ENCODE measurements at places on chromosomes 2 and 18.

DNA sequence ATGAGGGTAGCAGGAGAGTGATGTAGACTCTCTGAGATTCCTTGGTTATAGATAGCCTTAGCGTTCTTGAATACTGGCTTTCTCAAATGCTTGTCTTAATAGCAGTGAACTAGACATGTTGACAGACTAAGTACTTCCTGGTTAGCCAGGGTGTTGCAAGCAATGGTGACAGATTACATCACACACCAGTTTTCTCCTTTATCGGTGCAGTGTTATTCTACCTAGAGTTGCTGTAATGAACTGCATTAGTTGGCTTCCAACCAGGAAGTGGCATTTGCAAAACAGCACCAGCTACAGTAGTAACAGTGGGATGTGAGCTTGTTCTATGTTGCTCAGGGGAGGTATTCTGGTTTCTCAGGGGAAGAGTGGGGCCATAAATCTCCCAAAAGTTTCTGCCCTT lies 582.2 kb upstream of the DDX18 start:
- DNase-seq = no peak

DNA sequence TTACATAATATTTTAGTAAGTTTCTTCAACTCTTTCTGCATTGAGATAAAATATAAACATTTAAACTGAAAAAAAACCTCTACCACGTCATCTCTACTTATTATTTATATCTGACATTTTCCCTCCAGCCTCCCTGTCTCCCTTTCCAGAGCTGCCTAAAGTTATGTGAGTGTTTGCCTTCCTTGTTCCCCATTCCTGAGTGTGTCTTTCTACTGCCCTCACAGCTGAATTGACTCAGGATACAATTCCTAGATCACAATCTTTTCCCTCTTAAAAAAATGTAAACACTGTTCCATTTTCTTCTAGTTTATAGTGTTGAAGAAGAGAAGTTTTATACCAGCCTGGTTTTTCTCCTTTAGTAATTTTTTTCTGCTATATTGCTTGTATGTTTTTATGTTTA lies 5.3 kb downstream of the TRPM8 start:
- no peak for DNase-seq

DNA sequence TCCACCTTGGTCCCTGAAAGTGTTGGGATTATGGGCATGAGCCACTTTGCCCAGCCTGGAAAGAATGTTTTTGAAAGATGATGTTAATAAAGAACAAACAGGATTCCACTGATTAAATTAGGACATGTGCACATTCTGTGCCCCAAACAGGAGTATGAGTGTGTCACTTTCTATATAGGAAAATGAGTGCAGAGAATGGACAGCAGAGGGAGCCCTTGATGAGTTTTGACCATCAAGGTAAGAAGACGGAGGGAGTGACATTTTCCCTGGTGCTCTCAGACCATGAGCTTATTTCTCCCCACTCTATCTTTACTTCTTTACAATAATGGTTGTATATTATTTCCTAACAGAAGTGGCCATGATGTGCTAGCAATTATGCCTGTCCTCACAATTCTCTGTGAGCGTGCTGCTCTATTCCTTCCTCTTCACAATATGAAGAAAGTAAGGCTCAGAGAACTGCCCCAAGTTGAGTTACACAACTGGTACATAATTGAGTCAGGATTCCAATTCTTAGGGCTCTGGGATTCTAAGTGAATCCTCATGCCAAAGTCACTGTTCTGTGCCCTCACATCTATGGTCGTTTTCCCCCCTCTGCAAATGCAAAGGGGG lies 20.6 kb downstream of the RPL37A start:
- no peak for DNase-seq

DNA sequence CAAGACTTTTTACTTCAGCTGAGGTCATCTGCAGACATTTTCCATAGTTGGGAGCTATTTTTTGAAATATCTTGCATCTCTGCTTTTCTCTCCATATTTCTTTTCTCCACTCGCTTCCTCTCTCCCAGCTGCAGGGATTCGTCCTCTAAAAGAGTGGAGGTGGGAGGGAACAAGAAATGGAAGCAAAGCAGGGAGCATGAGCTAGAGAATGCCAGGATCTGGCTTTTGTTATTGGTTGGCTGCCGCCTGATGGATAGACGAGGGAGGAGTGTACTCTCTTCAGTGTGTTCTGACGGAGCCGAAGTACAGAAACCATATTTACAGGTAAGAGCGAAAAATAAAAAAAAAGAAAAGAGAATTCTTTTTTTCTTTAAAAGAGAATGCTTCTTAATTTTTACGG lies at the start of gene CSRNP3:
CSRNP3 (plus strand) TSS at position 282 of the 400 bp plus-strand sequence. CDS start 125,368 bp downstream, outside the sequence.
- DNase-seq = no peak

- no peak for DNase-seq
These were observed at the start of gene DSC2 for GRCh38 chr18:31102025-31102684. Gene DSC2, minus strand, starts transcription at chr18:31102421. Its CDS starts 450 bp downstream, at chr18:31101971.

DNA sequence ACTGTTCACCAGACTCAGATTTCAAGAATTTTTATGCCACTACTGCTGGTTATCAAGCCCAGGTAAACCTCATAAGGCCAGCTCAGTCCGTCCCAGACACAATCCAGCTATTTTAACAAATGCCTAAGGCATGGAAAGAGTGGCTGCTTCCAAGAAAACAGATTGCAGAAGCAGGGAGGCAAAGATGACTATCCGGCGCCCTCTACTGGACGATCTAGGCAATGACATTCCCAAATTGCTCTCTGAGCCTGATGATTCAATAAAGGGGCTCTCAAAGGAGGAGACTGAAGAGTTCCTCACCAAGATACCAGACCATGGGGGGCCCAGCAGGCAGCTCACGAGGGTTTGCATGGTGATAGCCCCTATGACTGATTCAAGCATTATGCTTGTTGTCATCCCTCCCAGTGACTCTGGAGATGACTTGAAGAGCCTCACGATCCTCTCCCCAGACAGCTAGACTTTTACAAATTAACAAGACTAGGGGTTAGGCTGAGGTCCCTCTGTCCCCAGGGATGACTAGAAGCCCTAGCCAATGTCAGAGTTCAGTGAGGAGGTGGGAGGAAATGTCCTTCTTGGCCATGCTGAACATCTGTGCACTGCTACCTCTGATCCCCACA lies 25.0 kb downstream of the SERPINB8 start:
- peak; percentile 35 for DNase-seq

DNA sequence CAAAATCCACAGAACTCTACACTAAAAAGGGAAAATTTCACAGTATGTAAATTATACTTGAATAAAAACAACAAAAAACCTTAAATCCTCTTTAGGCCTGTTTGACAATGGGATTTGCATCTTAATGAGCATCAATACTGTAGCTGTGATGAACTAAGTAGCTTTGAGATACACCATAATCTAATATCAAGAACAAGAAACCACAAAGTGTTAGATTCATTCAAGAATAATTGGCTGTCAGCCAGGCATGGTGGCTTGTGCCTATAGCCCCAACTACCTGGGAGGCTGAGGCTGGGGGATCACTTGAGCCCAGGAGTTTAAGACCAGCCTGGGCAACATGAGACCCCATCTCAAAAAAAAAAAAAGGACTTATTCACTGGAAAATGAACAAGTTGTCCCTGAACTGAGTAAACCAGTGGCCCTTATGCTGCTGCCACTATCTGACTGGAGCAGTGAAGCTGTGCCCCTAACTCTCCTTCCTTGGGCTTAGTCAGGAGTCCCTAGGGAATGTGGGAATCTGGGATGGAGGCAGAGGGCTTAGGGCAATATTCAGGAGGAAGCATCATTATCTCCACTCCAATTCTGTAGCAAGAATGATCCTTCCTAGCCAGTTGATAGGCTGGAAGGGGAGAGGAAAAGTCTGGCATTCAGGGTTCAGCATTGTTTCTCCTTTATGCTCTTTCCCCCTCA lies 88.5 kb downstream of the PRKCE start:
- no peak for DNase-seq

- DNase-seq = no peak
These were observed 1573.4 kb upstream of the NXPH2 start for GRCh38 chr2:140353541-140353940.

GRCh38 chr2:133885847-133886246 lies 317.6 kb upstream of the NCKAP5 start:
- no peak for DNase-seq

- no peak for DNase-seq
These were observed 133.0 kb downstream of the HRH4 start for GRCh38 chr18:24593401-24593800.

DNA sequence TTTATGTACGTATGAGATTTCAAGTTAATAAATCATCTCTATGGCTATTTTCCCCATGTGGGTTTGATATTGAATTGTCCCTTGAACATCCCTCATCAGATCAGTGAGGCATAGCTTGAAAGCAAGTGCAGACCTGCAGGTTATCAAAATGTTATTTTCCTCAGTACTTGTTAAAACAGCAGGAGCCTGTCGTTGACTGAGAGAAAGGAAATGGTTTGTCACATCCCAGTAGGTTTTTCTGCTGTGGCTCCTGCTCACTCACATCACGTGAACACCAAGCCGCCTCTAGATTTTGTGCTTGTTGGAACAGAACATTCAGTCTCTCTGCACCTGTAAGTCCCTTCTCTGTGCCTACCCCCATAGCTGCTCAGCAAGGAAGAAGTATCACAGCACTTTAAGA lies 340.3 kb downstream of the CELF4 start:
- DNase-seq = no peak

GRCh38 chr2:238467792-238468191 lies 41.1 kb downstream of the ASB1 start:
- DNase-seq = no peak

- peak; percentile 19 for DNase-seq
These were observed 130.9 kb upstream of the RAB12 start for GRCh38 chr18:8478166-8478967.

GRCh38 chr2:226625946-226626345 lies 173.7 kb downstream of the IRS1 start:
- DNase-seq = no peak

GRCh38 chr18:77341527-77342325 lies 92.1 kb downstream of the GALR1 start:
- DNase-seq = no peak

GRCh38 chr2:119005555-119005954 lies 63.6 kb downstream of the MARCO start:
- no peak for DNase-seq

DNA sequence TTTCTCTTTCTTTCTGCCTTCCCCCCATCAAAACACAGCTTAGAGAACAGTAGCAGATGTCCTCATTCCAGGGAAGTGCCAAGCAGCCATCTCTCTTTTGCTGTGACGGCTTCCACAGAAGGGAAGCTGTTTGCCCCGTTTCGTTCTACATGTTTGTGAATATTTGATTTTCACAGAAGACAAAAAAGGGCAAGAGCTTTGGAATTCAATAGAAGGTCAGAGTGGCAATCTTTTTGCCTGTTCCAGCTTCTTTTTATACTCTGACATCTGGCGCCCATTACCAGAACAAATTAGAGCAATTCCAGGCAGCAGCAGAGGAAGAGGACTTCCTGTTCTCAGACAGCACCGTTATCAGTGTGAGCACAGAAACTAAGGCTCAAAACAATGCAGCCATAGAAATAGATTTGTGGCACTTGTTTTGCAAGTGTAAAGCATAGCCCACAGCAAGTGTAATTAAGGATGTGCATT lies 79.0 kb upstream of the CDH19 start:
- DNase-seq = no peak

GRCh38 chr2:37892436-37893114 lies 32.5 kb upstream of the RMDN2 start:
- no peak for DNase-seq

- DNase-seq = no peak
These were observed 37.0 kb upstream of the LOXHD1 start for GRCh38 chr18:46693996-46694395.

DNA sequence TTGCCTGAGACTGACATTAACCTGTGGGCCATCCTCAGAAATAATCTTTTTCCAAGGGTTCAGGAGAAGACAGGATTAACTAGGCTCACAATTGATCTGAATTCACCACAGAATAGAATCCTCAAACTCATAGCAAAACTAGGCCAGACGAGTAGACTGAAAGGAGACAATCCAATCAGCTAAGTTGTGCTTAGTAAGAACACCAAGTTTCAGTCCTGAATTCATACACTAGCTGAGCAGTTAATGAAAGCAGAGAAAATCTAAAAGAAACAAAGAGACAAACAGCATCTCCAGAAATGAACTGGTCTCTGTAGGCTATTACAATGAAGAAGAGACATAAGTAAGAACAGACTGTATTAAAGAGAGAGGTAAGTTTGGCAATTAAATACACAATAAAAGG lies 89.5 kb downstream of the GORASP2 start:
- no peak for DNase-seq

DNA sequence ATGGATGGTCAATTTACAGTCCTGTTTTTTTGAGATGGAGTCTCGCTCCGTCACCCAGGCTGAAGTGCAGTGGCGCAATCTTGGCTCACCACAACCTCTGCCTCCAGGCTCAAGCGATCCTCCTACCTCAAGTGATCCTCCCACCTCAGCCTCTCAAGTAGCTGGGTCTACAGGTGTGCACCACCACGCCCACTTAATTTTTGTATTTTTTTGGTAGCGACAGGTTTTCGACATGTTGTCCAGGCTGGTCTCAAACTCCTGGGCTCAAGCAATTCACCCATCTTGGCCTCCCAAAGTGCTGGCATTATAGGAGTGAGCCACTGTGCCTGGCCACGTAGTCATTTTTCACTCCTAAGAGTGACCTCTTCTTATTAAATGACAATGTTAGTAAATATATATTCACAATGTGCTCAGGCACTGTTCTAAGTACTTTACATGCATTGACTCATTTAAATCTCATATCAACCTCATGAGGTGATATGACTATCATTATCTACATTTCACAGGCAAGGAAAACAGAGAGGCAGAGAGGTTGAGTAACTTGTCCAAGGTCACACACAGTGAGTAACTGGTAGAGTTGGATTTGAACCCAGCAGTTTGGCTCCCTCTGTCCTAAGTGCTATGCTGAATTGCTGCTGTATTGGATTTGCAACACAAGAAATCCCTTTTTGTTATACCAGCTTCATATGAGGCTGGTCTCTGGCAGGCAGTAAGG lies 5.6 kb upstream of the DIS3L2 start:
- no peak for DNase-seq

GRCh38 chr2:39994151-39994550 lies 215.1 kb upstream of the THUMPD2 start:
- DNase-seq = no peak

DNA sequence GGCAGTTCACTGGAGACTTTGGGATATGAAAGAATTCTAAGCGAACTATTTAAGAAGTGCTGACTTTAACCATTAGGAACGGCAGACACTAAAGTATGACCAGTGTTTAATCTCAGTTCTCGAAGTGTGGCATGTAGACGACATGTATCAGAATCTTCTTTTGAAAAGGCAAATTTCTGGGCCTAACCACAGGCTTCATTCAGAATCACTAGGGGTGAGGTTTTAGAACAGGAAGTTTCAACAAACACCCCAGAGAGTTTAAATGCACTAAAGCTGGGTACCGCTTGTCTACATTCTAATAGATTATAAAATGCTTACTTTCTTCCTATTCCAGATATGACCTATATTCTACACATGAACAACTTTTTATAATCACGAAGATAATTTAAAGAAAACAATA lies 180.3 kb downstream of the ANKRD44 start:
- DNase-seq = no peak

Measured in stimulated activated CD4-positive, alpha-beta T cell treated with anti-CD3 and anti-CD28 coated beads, Interleukin-4, amount 100 ng/mL, for 4 hours (primary cell).